Activated naive CD4-positive, alpha-beta T cell treated with anti-CD3 and anti-CD28 coated beads for 36 hours (primary cell): ENCODE measurements at places on chromosomes 7 and 10.

GRCh38 chr10:33665501-33665900 is 331.0 kb upstream of the NRP1 start:
- DNase-seq: no peak

DNA sequence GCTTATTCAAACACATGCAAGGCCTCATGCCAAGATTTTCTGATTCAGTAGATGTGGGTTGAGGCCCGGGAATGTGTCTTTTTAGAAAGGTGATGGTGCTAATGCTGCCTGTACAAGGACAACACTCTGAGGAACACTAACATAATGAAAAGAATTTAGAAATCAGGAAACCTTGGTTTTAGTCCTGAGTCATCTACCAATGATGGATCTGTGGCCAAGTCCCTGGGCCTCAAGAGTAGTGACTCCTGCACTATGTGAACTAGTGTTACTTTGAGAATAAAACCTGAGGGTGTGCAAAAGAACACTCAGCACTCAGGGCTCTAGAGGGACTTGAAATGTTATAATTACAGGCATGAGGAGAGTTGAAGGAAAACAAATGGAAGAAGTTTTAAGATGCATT is 741.7 kb upstream of the GALNT17 start:
- no peak for DNase-seq

GRCh38 chr10:11265484-11265883 is 247.8 kb downstream of the CELF2 start:
- DNase-seq: no peak

GRCh38 chr7:80686576-80686975 is 48.1 kb downstream of the CD36 start:
- no peak for DNase-seq

- no peak for DNase-seq
Observed at GRCh38 chr10:42987575-42987974, 89.3 kb upstream of the RET start.

DNA sequence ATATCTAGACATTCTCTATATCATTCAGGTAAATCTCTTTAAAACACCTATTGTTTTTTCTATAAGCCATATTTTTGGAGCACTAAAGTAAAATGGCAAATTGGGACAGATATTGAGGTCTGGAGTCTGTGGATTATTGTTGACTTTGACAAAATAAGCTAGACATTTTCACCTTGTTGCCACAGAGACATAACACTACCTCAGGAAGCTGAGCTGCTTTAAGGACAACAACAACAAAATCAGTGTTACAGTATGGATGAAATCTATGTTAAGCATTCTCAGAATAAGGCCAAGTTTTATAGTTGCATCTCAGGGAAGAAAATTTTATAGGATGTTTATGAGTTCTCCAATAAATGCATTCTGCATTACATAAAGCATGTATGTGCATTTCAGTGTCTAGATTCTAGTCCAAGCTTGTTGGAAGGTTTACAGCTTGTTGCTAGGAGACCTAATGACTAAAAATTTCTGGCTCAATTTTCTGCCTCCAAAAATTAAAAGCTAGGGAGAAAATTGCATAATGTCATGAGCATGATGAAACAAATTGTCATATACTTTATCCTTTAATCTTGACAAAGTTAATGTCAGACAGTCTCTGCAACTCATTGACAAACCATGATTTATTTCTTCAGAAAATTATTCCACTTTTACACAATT is 18.3 kb downstream of the LIPM start:
- DNase-seq: no peak

DNA sequence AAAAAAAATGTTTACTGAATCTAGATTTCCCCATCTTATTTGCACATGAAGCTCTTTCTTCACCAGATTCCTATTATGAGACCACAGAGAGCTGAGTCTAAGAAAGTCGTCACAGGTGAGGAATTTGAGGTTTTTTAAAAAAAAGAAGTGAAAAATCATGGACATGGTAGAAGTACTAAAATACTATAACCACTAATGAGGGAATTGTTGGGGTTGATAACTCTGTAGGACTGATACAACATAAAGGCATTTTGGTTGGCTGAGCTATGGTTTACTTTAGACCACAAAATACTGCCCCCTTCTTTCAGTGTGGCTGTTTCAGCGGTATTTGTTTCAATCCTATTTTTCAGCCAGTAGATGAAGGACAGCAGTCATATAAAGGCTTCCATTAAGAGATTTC is 1111.3 kb downstream of the TYW1 start:
- DNase-seq: no peak
